Germinal center (tissue), 1 donor: ENCODE measurements at places on chromosomes 6 and 20.
A peak's percentile ranks its signal among the peaks of the same experiment; 100 is the strongest.

DNA sequence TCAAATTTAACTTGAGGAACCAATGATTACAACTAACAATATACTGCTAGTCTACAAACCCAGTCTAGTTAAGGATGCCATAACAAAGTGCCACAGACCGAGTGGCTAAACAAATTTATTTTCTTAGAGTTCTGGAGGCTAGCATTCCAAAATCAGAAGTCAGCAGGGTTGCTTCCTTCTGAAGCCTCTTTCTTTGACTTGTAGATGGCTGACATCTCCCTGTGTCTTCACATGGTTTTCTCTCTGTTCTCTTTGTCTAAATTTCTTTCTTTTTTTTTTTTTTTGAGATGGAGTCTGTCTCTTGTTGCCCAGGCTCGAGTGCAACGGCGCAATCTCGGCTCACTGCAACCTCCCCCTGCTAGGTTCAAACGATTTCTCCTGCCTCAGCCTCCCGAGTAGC lies 56.1 kb downstream of the NCOA3 start:
- DNase-seq: no peak

DNA sequence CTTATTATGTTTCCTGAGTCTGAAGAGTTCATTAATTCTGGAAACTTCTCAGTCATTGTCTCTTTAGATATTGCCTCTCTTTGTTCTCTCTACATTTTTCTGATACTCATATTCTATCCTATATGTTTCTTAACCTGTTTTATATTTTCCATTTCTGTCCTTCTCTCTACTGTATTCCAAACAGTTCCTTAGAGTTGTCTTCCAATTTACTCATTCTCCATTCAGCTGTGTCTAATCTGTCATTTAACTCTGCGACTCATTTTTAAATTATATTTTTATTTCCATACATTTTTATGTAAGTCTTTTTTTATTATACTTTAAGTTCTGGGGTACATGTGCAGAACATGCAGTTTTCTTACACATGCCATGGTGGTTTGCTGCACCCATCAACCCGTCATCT lies 251.8 kb downstream of the NRN1 start:
- DNase-seq: no peak

GRCh38 chr6:788058-788457 lies 95.1 kb upstream of the EXOC2 start:
- no peak for DNase-seq

DNA sequence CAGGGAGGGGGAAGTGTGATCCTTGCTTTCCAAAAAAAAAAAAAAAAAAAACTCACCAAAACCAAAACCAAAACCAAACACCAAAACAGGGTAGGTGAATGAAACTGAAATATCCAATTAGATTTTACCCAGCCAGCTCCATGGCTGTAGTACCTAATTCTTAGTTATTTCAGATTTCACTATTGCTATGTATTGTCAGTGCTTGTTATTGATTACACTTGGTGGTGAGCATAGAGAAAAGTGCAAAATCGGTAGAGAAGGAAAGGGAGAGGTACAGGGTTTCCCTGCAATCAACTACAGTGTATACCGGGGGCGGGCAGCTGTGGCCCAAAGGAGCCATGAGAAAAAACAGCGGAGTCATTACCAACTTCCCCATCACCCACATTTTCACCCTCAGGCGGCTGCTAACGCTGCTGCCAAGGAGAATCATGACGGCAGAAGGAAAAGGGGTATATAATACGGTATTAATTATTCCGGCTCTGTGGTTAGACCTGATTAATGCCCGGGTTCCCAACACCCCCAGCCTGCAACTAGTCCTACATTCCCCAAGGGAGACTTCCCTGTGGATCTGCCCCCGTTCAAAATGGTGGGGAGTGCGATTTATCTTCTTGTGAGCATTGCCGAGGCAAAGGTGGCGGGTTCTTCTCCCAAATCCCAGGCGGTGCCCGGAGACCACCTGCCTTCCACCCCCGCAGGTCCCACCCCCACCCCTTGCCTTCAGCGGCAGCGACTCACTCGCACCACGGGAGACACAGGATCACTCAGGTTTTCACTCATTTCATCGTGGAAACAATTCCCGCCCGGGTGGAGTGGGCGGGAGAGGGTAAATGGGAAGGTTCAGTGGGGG lies at the start of gene C6orf62:
TSS of gene C6orf62 (minus strand) at position 30 of the 847 bp plus-strand sequence. CDS start 486 bp downstream, outside the sequence.
- DNase-seq: peak; percentile 36

- no peak for DNase-seq
These were observed 184.7 kb downstream of the GJA1 start for GRCh38 chr6:121619987-121620740.

GRCh38 chr6:84227044-84227433 lies 404 bp downstream of the CEP162 start:
- peak; percentile 4 for DNase-seq

- no peak for DNase-seq
These were observed 41.4 kb upstream of the SGK1 start for GRCh38 chr6:134359302-134359701.

DNA sequence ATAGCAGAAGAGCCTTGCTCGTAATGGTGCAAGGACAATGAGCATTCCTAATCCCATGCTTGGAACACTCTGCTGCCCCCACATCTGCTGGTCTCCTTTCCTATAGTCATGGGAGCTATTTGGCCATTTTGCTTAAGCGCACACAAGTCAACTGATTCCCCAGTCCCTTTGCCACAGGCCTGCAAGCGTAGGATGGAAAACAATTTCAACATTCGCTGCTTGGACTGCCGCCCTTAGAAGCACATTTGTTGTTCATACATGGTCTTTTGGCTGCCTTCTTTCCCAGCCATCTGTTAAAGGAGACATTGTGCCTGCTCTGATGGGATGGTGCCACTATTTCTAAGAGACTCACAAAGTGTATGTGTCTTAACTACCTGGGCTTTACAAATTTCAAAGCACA lies 96.9 kb downstream of the RFX6 start:
- DNase-seq: no peak

DNA sequence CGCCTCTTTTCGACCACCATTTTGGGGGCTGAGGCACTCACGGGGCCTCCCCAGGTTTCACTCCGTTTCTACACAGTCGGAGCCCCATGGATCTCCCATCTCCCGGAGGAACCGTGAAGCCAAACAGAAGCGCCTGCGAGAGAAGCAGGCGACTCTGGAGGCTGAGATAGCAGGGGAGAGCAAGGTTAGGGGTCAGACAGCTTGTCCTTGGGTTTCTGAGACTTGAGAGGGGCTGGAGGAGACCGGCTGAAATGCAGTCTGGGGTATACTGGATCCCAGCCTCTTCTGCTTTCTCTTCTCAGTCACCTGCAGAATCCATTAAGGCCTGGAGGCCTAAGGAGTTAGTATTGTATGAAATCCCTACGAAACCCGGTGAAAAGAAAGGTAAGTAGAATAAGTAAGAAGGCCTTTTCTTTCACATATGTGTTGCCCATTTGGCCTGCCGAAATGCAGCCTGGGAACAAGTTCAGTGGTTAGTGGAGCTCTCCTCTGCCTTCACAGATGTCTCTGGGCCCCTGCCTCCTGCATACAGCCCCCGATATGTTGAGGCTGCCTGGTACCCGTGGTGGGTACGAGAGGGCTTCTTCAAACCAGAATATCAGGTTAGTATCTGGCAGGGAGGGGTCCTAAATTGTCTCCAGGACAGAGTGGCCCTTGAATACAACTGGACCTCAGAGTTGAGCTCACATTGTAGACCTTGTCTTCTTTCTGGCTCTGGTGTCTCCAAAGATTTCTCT lies 984 bp downstream of the VARS2 start:
- DNase-seq: no peak

GRCh38 chr6:119521251-119521650 lies 171.7 kb upstream of the MAN1A1 start:
- no peak for DNase-seq

- DNase-seq: no peak
These were observed 50.5 kb downstream of the BMP7 start for GRCh38 chr20:57215826-57216471.

DNA sequence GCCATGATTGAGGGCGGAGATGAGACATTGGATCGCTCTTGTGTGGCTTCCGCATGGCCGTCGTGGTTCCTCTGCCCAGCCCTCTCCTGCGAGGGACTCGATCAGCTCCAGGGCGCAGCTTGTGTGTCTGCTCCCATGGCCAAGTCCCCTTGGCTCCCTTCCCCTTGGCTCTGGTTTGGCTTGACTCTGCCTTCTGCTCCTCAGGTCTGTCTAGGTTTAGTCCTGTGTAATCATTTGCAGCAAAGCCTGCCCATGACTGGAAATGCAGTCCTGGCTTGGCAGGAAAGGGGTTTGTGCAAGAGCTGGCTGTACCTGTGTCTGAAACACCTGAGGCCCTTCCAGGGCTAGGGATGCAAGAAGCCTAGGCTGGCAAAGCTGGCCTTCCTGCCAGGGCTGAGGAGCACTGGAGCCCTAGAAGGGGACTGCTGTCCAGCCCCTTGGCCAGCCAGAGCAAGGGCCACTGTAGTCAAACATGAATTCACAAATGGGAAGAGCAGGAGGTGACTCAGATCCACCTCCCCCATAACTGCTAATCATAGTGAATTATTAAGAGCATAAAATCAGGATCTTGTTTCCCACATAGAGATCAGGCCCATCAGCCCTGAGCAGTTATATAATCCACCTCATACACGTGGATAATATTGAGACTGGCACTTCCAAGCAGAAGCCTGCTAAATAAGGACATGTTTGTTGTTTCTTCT lies 196.8 kb downstream of the FARS2 start:
- DNase-seq: no peak

DNA sequence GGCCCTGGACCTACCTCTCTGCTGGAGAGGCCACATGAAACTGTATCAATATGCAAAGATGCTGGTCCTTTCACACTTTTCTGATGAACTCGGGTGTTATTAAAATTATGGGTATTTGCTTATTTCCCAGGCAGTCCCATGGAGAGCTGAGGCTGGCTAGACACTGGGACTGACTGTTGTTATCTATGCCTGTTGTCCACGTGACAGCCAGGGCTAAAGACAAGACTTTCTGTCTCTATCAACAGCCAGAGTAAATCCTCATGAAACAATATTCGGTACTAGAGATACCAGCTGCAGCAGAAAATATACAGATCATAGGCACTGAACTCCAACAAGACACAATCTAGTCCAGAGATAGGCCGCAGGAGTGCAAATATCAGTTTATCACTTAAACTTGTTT lies 236.4 kb downstream of the FOXA2 start:
- DNase-seq: no peak

DNA sequence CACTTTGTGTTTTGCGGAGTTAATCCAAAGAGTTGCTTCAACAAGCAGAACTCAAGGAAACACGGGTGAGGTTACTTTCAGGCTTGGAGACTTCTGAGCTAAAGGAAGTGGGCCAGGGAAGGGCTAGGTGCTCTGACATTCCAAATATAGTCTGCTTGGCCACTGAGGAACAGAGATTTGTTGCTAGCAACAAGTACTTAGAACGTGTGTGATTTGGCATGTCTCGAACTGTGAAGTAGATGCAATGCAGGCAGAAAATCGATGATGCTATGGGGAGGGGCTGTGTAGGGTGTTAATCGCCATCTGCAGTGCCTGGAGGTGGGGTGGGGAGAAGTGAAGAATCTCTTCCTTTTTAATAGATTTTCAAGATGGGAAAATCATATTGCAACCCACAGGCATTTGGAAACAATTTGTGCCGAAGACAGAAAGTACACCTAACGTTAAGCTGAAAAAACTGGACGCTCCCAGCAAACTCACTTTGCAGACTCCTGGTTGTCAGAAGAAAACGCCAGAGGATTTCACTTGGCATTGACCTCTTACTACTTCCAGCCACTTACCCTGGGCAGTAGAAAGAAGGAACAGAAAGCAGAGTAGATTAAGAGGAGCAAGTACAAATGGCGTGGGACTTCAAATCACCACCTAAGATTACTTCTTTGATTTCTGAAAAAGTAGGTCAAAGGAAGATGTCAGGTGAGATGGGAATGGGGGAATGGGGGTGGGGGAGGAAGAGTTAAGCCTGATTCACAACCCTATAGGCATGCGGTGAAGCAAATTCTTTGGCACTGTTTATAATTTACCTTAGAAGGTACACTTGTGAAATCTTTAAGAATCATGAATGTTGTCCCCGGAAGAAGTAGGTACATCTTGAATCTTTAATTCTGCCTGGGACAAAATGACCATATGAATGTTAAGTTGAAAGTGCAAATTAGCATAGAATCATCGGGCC lies 314.1 kb downstream of the CD83 start:
- no peak for DNase-seq

GRCh38 chr6:33652002-33652401 lies 30.9 kb downstream of the ITPR3 start:
- no peak for DNase-seq

GRCh38 chr20:14114065-14114704 lies 118.9 kb downstream of the MACROD2 start:
- DNase-seq: no peak

GRCh38 chr6:13811627-13812358 lies 2.6 kb downstream of the MCUR1 start:
- no peak for DNase-seq

- DNase-seq: no peak
These were observed 36.5 kb downstream of the SCML4 start for GRCh38 chr6:107787589-107787960.

GRCh38 chr6:144898741-144899140 lies 613.6 kb downstream of the UTRN start:
- no peak for DNase-seq

DNA sequence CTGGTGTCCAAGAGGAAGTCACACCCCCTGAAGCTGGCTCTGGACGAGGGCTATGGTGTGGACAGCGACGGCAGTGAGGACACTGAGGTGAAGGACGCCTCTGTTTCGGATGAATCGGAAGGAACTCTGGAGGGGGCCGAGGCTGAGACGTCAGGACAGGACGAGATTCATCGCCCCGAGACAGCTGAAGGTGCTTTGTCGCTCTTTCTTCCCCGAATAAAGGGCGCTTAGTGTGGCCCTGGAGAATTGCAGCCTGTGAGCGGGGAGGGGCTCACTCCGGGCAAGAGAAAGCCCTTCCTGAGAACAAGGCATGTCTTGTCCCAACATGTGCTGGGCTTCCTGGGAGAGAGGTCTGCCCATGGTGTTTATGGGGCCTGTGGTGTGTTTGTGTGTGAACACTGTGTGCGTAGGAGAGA lies 41.4 kb downstream of the MYT1 start:
- DNase-seq: no peak

DNA sequence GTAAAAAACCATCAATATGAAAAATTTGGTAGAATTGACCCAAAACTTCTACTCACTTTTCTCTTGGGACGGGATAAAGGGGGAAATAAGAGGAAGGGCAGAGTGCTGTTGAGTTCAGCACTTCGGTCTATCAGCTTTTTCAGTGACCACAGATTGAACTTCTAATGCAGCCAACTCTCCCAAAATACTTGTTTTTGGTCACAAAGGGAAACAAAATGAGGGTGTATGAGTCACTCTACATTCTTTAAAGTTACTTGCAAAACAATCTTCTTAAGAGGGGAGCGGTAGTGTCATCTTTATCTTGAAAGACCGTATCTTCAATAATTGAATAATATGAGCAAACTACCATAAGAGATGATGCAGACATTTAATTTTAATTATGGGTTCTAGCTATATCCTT lies 661.3 kb downstream of the CD109 start:
- no peak for DNase-seq

- DNase-seq: peak; percentile 72
These were observed 3.1 kb downstream of the MTCL3 start for GRCh38 chr6:127515794-127516661.

GRCh38 chr6:27847706-27848105 lies 64.5 kb downstream of the OR2B2 start:
- DNase-seq: no peak

GRCh38 chr20:31923388-31924331 lies 28.2 kb downstream of the PDRG1 start:
- peak; percentile 20 for DNase-seq
